Breast epithelium (tissue), 4 donors: ENCODE measurements at places on chromosomes 5 and 9. TPM values are rescaled to one million over a fixed set of nuclear protein-coding genes. Genes with fewer than 3 reads are reported as not detected.
A peak's percentile ranks its signal among the peaks of the same experiment; 100 is the strongest.

DNA sequence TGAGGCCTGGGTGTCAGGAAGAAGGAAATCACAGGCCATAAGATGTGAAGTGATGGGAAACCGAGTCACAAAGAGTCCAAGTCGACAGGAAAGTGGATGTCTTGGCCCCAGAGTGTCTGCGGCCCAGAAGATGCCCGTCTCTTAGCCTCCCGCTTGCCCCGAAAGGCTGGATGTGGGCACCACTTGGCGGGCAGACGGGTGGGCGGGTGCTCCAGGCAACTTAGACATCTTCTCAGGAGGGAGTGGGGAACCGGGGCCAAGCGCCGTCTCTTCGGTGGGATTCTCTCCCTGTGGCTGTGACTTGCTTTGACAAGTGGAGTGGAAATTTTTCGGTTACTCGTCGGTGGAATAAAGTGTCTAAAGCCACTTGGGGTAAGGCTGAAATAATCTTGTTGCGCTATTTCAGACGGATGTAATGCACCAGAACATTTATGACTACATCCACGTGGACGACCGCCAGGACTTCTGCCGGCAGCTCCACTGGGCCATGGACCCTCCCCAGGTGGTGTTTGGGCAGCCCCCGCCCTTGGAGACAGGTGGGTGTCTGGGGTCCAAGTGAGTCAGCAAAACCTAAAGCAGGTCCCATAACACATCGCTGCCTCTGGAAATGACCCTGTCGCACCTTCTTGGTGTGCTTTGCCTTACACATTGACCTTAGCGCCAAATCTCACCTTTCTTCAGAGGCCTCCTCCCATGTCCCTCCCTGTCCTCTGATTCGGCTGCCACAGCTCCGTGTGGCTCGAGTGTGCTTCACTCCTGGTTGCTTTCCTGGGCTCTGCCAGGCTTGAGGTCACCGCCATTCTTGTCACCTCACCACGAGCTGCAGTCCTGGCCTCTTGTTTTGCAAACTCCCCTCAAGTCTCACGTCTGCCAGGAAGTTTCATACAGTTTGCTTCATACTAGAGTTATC is 20.4 kb upstream of the EXOC3 start:
- peak; percentile 39 for DNase-seq

Gene ZNF366
- total RNA-seq, result 1.9 TPM

- DNase-seq, result no peak
These were observed 16.7 kb upstream of the SLC2A6 start for GRCh38 chr9:133495327-133496293.

GRCh38 chr9:93010704-93011103 is 47.8 kb upstream of the SUSD3 start:
- DNase-seq, result no peak

DNA sequence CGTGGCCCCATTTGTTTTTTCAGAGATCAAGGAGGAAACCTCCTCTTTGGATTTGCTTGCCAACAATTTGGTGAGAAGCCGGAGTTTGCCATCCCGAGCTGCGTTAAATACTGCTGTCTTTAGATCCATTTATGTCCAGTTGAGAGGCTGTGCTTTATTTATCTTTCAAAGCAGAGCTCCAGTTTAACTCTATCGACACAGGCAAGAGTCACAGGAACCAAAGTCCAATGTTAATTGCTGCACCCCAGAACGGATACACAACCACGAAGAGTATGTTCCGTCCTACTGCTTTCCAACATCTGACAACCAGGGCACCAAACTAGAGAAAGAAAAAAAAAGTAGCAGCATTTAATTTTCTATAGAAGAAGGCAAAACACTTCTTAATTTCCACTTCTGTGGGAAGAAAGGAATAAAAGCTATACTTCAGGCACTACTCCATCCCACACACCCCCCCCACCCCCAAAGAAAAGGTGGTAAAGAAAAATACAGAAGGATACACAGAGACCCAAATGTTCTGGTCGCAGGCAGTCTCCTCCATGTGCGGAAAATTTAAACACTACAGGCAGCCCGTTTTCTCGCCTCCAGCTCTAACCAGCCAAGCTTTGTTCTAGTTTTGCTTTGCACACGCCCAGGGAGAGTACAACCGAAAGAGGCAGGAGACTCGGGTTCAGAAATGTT is 1.1 kb downstream of the FEM1C start:
- peak; percentile 53 for DNase-seq

DNA sequence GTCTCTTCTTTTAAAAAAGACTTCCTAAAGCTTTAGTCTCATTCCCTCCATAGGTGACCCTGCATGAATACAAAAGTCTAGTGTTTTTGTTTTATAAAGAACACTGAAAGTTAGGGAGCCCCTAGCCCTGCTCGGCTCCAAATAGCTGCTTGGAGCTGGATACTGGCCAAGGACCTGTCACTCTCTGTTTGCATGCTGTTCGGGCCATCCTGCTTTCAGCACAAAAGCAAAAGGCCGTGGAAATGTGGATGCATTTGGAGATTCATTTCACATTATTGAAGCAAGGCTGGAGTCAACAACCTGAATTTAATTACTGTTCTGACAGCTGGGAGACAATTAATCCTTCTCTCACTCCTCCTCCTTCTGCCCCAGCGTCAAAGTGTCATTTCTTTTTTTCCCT is 151.7 kb upstream of the NMUR2 start:
- DNase-seq, result no peak

Gene GPR150
- 0.33 TPM for total RNA-seq

GRCh38 chr5:14775857-14776256 is 95.7 kb downstream of the ANKH start:
- DNase-seq, result no peak

DNA sequence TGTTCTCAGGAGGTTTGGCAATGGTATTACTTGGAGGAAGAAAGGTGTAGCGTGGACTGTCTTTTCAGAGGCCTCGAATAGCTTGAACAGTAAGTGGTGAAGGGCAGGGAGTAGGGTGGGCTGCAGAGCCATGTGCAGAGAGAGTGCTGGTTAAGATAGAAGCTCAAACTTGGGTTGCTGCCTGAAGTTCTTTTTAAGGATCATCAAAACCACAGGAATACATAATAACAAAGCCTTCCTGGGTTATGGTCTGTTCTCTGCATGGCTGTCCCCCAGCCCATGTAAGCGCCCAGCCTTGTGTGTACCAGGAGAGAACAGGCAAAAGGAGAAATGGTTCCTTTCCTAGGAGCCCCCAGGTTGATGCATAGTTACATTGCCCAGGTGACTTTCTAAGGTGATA is 43.9 kb downstream of the RCL1 start:
- DNase-seq, result no peak
